ENCODE measurements at places on chromosomes 1 and 21. TPM values are rescaled to one million over a fixed set of nuclear protein-coding genes. Genes with fewer than 3 reads are reported as not detected.

DNA sequence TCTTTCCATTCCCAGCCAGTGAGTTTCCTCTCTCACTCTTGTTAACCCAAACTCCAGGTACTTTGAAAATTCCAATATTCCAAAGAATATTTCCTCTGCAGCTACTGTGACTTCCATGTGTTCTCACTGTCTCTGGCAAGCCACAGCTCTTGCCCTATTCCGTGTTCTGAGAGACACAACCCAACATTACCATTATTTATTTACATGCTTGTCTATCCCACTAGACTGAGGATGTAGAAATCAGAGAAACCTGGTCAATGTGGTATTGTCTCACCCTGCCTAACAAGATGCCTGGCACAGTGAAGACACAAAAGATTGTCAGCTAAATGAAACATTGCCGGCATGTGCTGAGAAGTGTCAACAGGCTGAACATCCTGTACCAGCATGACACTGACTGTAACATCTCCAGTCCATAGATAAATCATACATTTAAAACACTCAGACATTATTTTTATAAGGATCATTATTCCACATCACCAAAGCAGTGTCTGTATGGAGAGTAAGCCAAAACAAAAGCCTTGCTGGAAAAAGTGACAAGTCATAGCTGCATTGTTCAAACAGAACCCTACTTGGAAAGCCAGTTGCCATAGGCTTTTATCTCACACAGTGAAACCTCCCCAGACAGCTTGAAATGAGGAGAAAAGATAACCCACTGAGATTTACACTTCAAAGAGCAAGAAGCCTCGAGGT is 72.3 kb downstream of the SIPA1L2 start:
- H3K27ac ChIP-seq = no peak overlapping the region
- H3K27me3 ChIP-seq = no peaks in the 10 kb centered on the region
- peaks cover 61% of the 10 kb centered on the region for H3K4me1 ChIP-seq
- H3K4me3 ChIP-seq = no peak overlapping the region
- no peaks in the 10 kb centered on the region for H3K36me3 ChIP-seq

GRCh38 chr1:115428676-115429075 is 90.6 kb upstream of the NGF start:
- H3K4me1 ChIP-seq = no peaks in the 10 kb centered on the region
- no peak overlapping the region for H3K4me3 ChIP-seq
- no peak for DNase-seq
- no peaks in the 10 kb centered on the region for H3K27me3 ChIP-seq

- no peaks in the 10 kb centered on the region for H3K27me3 ChIP-seq
- H3K36me3 ChIP-seq = no peaks in the 10 kb centered on the region
- H3K4me3 ChIP-seq = no peak overlapping the region
- DNase-seq = no peak
These were observed 5.9 kb upstream of the TNFSF4 start for GRCh38 chr1:173212952-173213491.

GRCh38 chr1:185636848-185637247 is 97.3 kb upstream of the HMCN1 start:
- H3K27ac ChIP-seq = no peak overlapping the region
- no peaks in the 10 kb centered on the region for H3K27me3 ChIP-seq
- no peaks in the 10 kb centered on the region for H3K36me3 ChIP-seq
- H3K4me1 ChIP-seq = no peaks in the 10 kb centered on the region
- H3K4me3 ChIP-seq = no peak overlapping the region

The ZYG11A gene
- total RNA-seq = 0.31 TPM

DNA sequence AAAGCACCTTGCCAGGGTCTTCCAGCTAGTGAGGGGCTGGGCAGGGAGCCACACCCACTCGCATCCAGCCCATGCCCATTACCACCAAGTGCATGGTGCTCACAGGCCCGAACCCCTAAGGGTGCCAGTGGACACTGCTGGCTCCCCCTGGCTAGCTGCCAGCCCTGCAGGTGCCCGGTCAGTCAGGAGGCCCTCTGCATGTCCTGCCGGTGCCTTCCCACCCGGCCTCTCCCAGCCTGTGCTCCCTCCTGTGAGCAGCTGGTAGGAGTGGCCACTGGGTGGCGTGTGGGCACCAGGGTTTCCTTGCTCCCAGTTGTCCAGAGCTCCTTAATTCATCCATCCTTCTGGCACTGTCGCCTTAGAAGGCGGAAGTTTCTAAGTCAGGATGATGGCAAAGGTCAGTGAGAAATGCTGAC is 33.4 kb downstream of the QSOX1 start:
- H3K36me3 ChIP-seq = no peaks in the 10 kb centered on the region
- H3K4me3 ChIP-seq = no peak overlapping the region
- peak; percentile 72 for DNase-seq
- no peaks in the 10 kb centered on the region for H3K27me3 ChIP-seq

Data from A673 (cell line).